Stimulated activated CD8-positive, alpha-beta memory T cell treated with anti-CD3 and anti-CD28 coated beads, Interleukin-2, amount 100 ng/mL, for 1 hour (primary cell): ENCODE measurements at places on chromosomes 3 and 15.

- DNase-seq, result no peak
These were observed 81.5 kb downstream of the BBX start for GRCh38 chr3:107604057-107604822.

DNA sequence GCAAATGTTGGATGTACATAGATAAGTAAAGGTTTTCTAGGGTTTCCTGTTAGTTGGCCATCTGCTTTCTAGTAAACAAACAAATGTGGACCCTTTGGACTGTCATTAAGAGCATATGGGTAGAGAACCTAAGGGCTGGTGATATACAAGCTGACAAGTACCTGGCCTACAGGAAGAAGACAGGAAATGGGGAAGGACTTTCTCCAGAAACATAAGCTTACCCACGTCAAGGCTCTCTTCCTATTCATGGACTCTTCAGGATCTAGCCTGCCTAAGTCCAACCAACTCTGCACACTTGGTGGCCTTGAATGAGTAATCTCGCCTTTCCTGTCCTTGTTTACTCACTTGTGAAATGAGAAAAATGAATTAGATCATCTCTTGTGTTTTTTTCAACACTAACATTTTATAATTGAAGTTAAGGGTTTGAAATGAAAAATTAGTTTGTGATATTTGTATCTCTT lies 22.2 kb upstream of the GOLIM4 start:
- no peak for DNase-seq

- no peak for DNase-seq
These were observed 6.8 kb downstream of the ARPP21 start for GRCh38 chr3:35646081-35646480.

DNA sequence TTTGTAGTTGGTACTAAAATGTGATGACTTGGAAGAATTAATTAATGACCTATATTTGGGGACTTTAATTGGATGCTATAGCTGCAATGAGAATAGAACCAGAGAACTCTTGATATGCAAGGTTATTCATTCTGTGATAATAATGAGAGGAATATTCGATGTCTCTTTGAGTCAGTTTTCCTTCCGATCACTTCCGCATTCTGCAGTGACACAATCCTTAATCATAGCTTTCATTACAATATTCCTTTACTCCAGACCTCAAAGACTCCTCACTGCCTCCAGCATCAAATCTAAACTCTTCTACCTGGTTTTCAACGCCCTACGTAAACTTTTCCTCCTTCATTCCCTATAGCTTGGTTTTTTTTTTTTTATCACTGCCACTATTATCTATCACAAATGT lies 21.6 kb downstream of the B3GNT5 start:
- DNase-seq, result no peak

- DNase-seq, result no peak
These were observed 53.3 kb upstream of the MELTF start for GRCh38 chr3:197082871-197083270.
